ENCODE measurements at places on chromosomes 4 and X.

GRCh38 chr4:114264877-114265291, 285.4 kb upstream of the ARSJ start:
- H3K27ac ChIP-seq, result no peak overlapping the region
- H3K36me3 ChIP-seq, result no peaks in the 10 kb centered on the region
- no peaks in the 10 kb centered on the region for H3K4me1 ChIP-seq

DNA sequence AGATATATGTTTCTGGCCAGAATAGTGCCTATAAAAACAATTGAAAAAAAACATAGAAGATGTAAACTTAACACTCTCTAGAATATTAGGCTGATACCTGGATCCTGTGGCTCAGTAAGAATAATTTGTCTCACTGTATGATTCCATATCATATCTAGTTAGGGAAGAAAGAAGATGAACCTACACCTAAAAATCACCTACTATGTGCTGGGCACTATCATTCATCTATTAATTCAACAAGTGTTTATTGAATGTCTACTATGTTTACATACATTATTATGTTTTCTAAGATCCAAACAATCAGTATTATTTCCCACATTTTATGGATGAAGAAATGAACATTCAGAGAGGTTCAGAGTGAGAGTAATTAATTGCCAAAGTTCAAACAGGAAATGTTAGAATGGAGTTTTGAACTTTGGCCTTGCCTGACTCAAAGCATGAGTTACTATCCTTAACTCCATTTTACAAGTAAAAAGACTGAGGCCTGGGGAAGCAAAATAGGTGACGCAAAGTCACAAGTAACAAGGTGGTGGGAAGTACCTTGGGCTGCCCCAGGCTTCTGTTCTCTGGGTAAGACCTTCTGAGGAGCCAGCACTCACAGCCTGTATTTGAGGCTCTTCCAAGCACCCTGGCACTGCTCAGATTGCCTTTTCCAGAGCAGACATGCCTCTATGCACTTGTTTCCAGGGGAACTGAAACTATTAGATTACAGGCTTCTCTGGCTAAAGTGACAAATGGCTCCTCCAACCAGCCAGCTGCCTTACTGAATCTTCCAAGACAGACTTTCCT, 111.1 kb upstream of the ACSL4 start:
- peaks cover 7% of the 10 kb centered on the region for H3K4me1 ChIP-seq
- H3K4me3 ChIP-seq, result no peak overlapping the region
- no peak for DNase-seq
- H3K36me3 ChIP-seq, result no peaks in the 10 kb centered on the region
- H3K27ac ChIP-seq, result no peak overlapping the region

DNA sequence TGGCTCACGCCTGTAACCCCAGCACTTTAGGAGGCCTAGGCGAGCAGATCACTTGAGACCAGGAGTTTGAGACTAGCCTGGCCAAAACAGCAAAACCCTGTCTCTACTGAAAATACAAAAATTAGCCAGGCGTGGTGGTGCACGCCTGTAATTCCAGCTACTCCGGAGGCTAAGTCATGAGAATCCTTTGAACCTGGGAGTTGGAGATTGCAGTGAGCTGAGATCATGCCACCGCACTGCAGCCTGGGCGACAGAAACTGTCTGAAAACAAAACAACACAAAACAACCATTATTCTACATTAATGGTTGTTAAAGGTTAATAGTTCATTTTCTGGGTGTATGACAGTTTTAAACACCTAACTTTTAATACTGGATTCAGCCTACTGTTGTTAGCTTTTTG, 1.6 kb upstream of the SMARCA5 start:
- peaks cover 17% of the 10 kb centered on the region for H3K36me3 ChIP-seq
- H3K27me3 ChIP-seq, result no peaks in the 10 kb centered on the region
- H3K4me1 ChIP-seq, result peaks cover 15% of the 10 kb centered on the region
- no peak for DNase-seq

- H3K27ac ChIP-seq, result peak overlapping the region; percentile 75
- H3K4me1 ChIP-seq, result peaks cover 12% of the 10 kb centered on the region
- peak; percentile 11 for DNase-seq
- no peak overlapping the region for H3K4me3 ChIP-seq
- no peaks in the 10 kb centered on the region for H3K36me3 ChIP-seq
These were observed 34.7 kb downstream of the SLC25A5 start for GRCh38 chrX:119502727-119503483.

- no peak overlapping the region for H3K27ac ChIP-seq
- H3K4me3 ChIP-seq, result no peak overlapping the region
- no peaks in the 10 kb centered on the region for H3K27me3 ChIP-seq
- H3K4me1 ChIP-seq, result no peaks in the 10 kb centered on the region
- no peaks in the 10 kb centered on the region for H3K36me3 ChIP-seq
These were observed 119.0 kb upstream of the SLC6A14 start for GRCh38 chrX:116317409-116317808.

GRCh38 chrX:9282325-9282724, 182.5 kb upstream of the TBL1X start:
- H3K36me3 ChIP-seq, result no peaks in the 10 kb centered on the region
- no peak overlapping the region for H3K4me3 ChIP-seq
- H3K4me1 ChIP-seq, result peaks cover 42% of the 10 kb centered on the region
- no peak for DNase-seq

GRCh38 chr4:53919535-53919934, 144.9 kb downstream of the CHIC2 start:
- no peaks in the 10 kb centered on the region for H3K4me1 ChIP-seq
- H3K4me3 ChIP-seq, result no peak overlapping the region
- no peak for DNase-seq
- no peak overlapping the region for H3K27ac ChIP-seq

GRCh38 chrX:16843208-16843909, 26.8 kb downstream of the RBBP7 start:
- H3K4me3 ChIP-seq, result no peak overlapping the region
- peak overlapping the region; percentile 25 for H3K27ac ChIP-seq
- peaks cover 5% of the 10 kb centered on the region for H3K4me1 ChIP-seq
- H3K27me3 ChIP-seq, result no peaks in the 10 kb centered on the region
- no peak for DNase-seq

- no peak for DNase-seq
- H3K27ac ChIP-seq, result no peak overlapping the region
- H3K36me3 ChIP-seq, result no peaks in the 10 kb centered on the region
- peaks cover 5% of the 10 kb centered on the region for H3K27me3 ChIP-seq
These were observed 52.3 kb downstream of the SMAD1 start for GRCh38 chr4:145533961-145534360.
